ENCODE measurements at places on chromosomes 3 and 15. TPM values are rescaled to one million over a fixed set of nuclear protein-coding genes. Genes with fewer than 3 reads are reported as not detected.

ADAMTS17 gene
- total RNA-seq, result 93.0 TPM

THBS1 gene
- 9.5 TPM for total RNA-seq

FETUB gene
- total RNA-seq, result not detected

GNAT1 gene
- not detected for total RNA-seq

RNF123 gene
- total RNA-seq, result 145 TPM

GRCh38 chr15:59887211-59887610, 116.9 kb upstream of the FOXB1 start:
- H3K27me3 ChIP-seq, result peaks cover 15% of the 10 kb centered on the region
- no peak for DNase-seq
- H3K27ac ChIP-seq, result no peak overlapping the region
- no peaks in the 10 kb centered on the region for H3K4me1 ChIP-seq
- H3K4me3 ChIP-seq, result no peak overlapping the region

DNA sequence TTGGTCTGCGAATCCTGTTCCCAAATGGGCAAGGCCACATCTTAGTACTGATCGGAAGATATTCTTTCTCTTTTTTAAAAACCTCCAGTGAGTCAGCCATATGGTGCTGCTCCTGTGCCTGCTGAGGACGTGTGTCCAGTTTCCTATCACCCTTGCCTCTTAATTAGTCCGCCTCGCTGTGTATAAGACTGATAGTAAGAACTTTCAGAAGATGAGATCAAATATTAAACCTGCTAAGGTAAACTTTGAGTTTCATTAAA, 612 bp downstream of the UBA5 start:
- H3K4me3 ChIP-seq, result peak overlapping the region; percentile 95
- H3K27me3 ChIP-seq, result no peaks in the 10 kb centered on the region
- peak overlapping the region; percentile 85 for H3K27ac ChIP-seq

- no peak overlapping the region for H3K27ac ChIP-seq
- no peaks in the 10 kb centered on the region for H3K36me3 ChIP-seq
- DNase-seq, result no peak
Observed at GRCh38 chr3:127459891-127460290, 130.6 kb downstream of the TPRA1 start.

- H3K4me3 ChIP-seq, result peak overlapping the region; percentile 20
- no peak overlapping the region for H3K27ac ChIP-seq
- no peaks in the 10 kb centered on the region for H3K36me3 ChIP-seq
- peaks cover 3% of the 10 kb centered on the region for H3K4me1 ChIP-seq
- DNase-seq, result no peak
Observed at GRCh38 chr3:55489798-55490132, 2.7 kb upstream of the WNT5A start.
